ENCODE measurements at places on chromosomes 4 and X.

GRCh38 chr4:81913427-81913879 is 441.7 kb upstream of the RASGEF1B start:
- DNase-seq, result peak; percentile 34

DNA sequence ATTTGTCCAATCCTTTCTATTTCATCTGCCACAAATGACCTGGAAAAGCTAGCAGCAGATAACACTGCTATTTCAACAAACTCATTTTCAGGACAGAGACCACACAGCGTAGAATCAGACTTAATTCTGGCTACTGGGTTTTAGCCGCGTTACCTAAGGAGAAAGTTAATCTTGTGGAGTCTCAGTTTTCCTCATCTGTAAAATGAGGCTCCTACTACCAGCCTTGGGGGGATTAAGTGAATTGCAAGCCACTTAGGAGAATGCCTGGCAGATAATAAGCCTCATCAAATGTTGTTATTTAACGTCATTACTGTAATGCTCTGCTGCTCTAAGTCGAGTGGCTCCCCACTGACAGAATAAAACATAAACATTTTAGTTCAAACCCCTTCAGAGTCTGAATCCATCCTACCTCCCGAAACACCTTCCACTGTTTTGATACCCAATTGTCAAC is 1.4 kb downstream of the CCNI start:
- DNase-seq, result no peak

- no peak for DNase-seq
Measured at GRCh38 chr4:52729586-52729985, 21.6 kb downstream of the ERVMER34-1 start.

- DNase-seq, result no peak
Measured at GRCh38 chrX:139751053-139751452, 43.1 kb upstream of the MCF2 start.

GRCh38 chr4:110165382-110166286 is 32.8 kb downstream of the ELOVL6 start:
- DNase-seq, result peak; percentile 8

GRCh38 chrX:1493877-1494510 is 41.3 kb upstream of the ASMTL start:
- no peak for DNase-seq

DNA sequence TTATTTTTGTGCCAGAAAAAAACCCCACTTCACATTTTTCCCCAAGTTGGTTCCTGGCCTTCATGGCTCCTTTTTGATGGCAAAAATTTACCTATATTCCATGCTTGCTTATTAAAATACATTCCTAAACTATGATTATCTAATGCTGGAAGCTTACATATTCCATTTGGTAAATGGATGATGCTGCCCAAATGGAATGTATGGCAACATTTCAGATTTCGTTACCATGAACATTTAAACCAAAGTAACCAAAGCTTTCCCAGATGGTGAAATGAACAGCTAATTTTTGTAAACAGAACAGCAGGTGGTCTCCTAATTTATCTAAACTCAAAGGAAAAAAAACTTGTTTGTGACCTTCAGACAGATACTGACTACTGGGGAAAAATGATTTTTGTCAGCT is 110.8 kb upstream of the TEX13A start:
- DNase-seq, result no peak

DNA sequence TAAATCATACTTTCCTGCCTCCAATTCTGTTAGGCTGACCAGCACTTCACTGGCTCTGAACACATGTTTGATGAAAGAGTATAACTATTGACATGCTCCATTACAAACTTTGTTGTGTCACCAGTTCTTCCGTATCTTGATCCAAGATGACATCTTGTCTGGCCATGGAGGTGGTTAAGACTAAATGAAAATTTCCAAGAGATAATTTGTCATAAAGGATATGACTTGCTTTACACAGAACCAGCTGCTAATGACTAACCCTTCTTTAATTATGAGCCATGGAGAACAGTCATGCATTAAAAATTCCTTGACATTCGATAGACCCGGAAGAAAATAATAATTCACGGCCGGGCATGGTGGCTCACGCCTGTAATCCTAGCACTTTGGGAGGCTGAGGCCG is 17.7 kb upstream of the N4BP2 start:
- no peak for DNase-seq

- no peak for DNase-seq
Measured at GRCh38 chr4:48262926-48263325, 6.7 kb downstream of the TEC start.

DNA sequence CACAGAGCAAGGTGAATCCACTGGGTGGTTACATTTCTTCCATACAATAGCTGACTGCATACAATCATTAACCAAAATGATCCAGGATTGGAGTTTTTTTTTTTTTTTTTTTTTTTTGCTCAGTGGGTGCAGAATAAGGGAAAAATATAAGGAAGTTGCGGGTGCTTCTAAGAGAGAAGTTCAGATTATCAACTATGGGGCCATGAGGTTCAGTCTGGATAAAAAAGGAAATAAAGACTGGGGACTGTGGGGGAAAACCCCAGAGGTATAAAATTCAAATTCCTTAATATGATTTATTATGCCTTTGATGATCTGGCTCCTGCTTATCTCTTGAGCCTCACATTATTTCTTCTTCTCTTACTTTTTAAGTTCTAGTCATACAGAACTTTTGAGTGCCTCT is 5.9 kb upstream of the EIF1AX start:
- DNase-seq, result no peak

DNA sequence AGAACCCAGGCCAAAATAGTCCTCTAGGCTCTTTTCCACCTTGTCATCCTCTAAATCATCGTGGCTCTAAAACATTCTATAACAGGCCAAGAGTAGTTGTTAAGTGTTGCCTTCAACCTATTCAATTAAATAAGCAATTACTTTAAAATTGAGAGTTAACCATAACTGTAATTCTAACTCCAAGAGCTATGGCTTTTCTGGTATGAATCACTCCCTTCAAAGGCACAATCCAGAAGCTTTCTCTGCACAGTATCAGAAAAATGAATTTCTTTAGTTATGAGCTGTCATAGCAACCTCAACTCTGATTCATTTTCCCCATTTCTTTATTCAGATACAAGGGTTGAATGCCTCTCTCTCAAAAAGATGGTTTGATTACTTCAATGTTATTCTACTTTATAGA is 21.7 kb downstream of the INPP4B start:
- DNase-seq, result no peak

- no peak for DNase-seq
Measured at GRCh38 chrX:150150076-150150779, 211.9 kb upstream of the EOLA2 start.

GRCh38 chrX:23483396-23483795 is 148.7 kb downstream of the PTCHD1 start:
- DNase-seq, result no peak

- DNase-seq, result no peak
Measured at GRCh38 chr4:25098964-25099891, 61.0 kb downstream of the SEPSECS start.

- DNase-seq, result no peak
Measured at GRCh38 chr4:32172761-32173160, 1452.6 kb downstream of the PCDH7 start.

GRCh38 chr4:79472693-79473438 is 64.8 kb upstream of the GK2 start:
- DNase-seq, result no peak

DNA sequence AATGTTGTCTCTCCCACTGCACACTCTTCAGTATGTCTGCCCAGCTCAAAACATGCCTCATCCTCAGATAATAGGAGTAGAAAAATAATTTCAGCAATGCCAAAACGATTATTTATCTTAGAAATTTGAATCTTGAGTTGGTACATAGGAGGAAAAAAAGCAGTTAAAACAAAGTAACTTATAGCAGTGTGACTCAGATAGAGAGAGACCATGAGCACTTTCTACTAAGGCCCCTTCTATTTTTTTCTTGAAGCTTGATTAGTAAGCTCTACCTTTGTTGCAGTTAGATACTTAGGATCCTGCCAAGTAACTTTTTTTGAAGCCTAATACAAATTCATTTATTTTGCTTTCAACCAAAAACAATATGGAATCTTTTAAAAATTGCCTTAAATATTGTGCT is 212.3 kb downstream of the MAD2L1 start:
- no peak for DNase-seq

GRCh38 chrX:1618689-1619088 is 3.8 kb downstream of the ASMT start:
- no peak for DNase-seq

- DNase-seq, result no peak
Measured at GRCh38 chrX:13076176-13076961, 31.9 kb upstream of the FAM9C start.

DNA sequence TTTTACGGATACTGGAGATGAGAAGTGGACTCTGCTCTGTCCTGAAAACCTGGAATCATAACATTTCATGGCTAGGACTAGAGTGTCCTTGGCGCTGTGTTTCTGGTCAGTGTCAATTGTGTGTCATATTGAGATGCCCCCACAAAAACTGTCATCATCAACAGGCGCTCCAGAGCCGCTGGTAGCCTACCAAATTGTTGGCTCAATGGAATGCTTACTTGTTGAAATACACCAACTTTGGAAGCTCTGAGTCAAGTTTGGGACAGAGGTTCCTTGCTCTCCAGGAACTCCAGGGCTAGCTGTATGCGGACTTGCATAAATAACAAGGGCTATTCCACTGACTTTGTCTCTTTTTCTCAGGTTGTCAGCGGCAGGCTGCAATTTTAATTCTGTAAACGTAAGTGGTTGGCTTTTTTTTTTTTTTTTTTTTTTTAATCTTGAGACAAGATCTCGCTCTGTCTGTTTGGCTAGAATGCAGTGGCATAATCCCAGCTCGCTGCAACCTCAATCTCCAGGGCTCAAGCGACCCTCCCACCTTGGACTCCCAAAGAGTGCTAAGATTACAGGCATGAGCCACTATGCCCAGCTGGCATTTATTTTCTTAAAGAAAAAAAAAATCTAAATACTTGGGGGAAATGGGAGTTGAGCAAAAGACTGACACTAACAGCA is 871 bp upstream of the HPGD start:
- peak; percentile 31 for DNase-seq

DNA sequence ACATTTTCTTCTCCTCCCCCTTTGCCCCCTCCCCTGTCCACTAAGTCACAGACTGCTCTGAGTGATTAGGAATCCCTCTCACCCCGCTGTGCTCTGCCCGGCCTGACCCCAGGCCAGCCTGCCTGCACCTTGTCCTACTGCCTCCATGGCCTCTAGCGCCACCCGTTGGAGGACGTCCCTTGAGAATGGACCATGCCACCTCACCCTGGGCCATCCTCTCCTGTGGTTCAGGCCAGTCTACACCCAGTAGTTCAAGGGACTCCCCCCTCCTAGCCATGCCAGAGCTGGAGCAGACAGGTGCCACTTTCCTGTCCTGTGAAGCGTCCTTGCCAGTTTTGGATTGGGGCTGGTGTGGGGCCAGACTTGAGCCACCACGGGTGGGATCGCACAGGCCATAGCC is 9.7 kb upstream of the IRAK1 start:
- no peak for DNase-seq

DNA sequence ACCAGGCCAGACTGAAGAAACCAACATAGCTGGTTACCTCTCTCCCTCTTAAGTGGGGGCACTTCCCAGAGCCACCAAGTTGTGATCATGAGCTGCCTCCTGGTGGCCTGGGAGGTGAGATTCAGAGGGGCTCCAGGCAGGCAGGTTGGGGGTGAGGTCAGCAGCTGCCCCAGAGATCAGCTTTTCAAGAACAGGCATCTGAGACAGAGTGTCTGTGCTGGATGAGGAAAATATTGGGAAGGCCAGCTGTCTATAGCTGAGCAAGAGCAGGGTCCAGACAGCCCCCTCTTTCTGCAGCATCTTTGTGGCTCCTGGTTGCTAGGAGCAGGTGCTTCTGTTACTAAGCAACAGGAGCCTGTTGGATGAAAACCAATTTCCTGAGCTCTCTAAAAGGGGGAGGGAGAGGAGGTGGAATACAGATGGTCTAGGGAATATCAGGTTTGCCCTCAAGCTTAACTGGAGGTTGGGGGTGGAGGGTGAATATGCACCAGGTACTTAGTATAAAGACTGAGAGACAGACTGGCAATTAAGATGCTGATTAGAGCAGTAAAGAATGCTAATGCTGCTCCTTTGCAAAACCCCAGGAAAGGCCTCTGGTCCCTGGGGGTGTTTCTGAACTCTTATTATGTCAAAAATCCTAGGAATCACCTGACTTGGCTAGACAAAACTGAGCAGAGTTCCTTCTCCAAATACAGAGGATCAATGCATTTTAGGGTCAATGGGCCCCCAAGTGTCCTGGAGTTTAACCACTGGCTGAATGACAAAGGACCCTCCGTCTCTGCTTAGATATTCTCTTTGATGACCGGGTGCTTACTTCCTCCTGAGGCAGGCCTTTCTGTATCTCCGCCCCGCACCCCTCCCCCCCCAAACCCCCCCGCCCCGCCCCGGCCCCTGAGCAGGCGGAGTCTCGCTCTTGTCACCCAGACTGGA is 21.4 kb downstream of the ZCCHC13 start:
- DNase-seq, result no peak

GRCh38 chr4:122065149-122065548 is 87.0 kb upstream of the BLTP1 start:
- no peak for DNase-seq

DNA sequence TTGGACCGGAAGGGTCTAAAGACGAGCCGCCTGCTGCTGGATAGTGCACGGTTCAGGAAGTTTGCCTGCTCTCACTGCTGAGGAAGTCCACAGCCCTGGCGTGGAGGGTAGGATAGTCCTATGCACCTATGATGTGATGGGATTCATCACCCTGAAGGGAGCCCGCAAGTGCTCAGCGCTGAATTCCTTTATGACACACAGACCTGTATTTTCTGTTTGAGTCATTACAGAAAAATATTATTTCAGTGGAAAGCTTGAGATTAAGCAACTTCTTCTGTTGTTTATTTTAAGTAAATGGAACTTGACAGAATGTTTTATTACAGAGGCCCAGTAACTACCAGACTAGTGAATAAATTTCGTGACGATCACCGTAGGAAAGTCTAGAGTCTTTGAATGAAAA is 123.2 kb downstream of the TRIML1 start:
- DNase-seq, result no peak

GRCh38 chrX:130094696-130095095 is 15.6 kb downstream of the ELF4 start:
- no peak for DNase-seq

GRCh38 chr4:70715097-70715496 is 6.7 kb upstream of the RUFY3 start:
- DNase-seq, result no peak

- DNase-seq, result no peak
Measured at GRCh38 chrX:3748052-3748559, 34.7 kb upstream of the PRKX start.

- no peak for DNase-seq
Measured at GRCh38 chr4:183903021-183903760, 1.9 kb upstream of the STOX2 start.

- peak; percentile 73 for DNase-seq
Measured at GRCh38 chr4:168318266-168318895, at the start of gene DDX60. TSS of gene DDX60 (minus strand) at chr4:168318752. CDS start at chr4:168311259, 7,493 bp downstream.

GRCh38 chrX:42247241-42247640 is 323.9 kb upstream of the CASK start:
- no peak for DNase-seq

DNA sequence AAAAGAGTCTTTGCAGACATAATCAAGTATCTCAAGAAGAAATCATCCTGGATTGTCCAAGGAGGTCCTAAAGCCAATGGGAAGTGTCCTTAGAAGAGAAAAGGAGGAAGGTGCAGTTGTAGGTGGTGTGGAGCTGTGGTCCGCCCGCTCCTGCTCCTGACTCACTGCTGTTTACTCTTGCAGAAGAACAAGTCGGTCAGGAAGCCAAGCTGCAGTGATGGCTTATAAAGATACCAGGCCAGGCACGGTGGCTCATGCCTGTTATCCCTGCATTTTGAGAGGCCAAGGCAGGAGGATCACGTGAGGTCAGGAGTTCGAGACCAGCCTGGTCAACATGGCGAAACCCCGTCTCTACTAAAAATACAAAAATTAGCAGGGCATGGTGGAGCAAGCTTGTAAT is 66.4 kb upstream of the ATP6AP2 start:
- no peak for DNase-seq

- DNase-seq, result no peak
Measured at GRCh38 chrX:17442898-17443297, 67.9 kb downstream of the NHS start.

Data from T-helper 1 cell (primary cell).